ENCODE measurements at places on chromosomes 4 and X. TPM values are rescaled to one million over a fixed set of nuclear protein-coding genes. Genes with fewer than 3 reads are reported as not detected.

GRCh38 chr4:188941524-188942119 is 802.4 kb downstream of the TRIML1 start:
- DNase-seq: peak; percentile 72

Gene MTMR8
- 1.7 TPM for total RNA-seq

DNA sequence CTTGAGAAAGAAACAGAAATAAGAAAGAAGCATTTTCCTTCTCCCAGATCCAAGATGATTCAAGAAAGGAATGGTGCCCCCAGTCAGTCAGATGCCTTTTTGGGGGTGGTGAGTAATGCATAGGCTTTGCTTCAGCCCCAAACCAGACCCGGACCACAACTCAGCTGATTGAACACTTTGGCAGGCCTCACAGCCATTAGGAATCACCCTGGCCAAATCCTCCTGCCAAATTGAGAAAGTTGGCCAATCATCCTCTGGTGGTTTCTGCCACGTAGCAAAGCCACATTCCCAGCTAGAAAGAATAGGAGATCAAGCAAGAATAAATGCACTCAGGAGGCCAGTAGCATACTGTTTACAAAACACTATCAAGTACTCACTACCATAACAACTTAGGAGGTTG is 33.7 kb downstream of the FRMD7 start:
- DNase-seq: no peak

GRCh38 chr4:71867598-71867997 is 83.7 kb upstream of the GC start:
- no peak for DNase-seq

DNA sequence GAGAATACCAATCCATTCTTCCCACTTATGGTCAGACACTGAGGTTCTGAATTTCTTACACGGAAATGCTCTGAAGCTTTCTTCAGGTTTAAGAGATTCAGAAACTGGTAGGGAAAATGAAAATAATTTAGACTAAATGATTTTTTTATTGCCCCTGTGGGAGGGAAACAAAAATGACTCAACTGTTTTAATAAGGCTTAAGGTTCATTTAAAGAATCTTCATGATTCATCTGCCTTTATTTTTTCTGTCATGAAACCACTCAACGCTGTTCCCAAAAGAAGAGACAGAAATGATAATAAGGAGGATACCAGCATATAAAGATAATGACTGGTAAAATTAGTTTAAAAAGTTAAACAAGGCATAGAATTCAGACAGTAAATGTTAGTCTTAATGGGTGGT is 39.3 kb upstream of the FAM47B start:
- no peak for DNase-seq

Gene TRO
- 45.1 TPM for total RNA-seq

- no peak for DNase-seq
Measured at GRCh38 chr4:76012388-76012801, 5.1 kb upstream of the CXCL9 start.

DNA sequence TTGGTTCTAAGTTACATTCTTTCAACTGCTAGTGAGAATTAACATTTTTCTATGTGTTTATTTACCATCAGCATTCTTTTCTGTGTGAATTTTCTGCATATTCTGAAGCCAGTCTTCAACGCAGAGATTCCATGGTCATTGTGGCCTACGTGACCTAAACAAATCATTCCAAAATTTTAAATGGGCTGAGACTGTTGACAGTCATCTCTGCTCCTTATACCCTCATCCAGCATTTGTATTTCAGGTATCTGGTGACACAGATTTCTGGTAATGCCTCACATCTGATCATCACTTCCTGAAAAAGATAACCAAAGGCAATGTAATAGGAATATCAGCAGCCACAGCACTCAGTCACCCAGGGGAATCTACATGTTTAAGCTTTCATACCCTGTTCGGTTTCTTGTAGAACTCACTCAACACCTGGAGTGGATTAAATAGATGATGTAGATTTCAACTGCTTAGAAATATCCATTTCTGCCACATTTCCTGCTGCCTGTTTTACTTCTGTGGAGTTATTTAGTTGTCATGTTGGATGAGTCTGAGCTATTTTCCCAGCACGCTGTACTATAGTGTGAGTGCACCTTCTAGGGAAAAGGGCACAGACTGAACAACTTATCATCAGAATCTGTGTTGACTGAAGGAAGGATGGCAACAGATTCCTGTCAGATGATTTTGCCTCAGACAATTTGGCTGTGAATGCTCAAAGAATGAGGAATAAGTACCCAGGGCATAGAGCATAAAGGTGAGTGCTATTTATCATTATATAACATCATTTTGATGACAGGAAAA is 73.0 kb upstream of the HPGD start:
- no peak for DNase-seq

DNA sequence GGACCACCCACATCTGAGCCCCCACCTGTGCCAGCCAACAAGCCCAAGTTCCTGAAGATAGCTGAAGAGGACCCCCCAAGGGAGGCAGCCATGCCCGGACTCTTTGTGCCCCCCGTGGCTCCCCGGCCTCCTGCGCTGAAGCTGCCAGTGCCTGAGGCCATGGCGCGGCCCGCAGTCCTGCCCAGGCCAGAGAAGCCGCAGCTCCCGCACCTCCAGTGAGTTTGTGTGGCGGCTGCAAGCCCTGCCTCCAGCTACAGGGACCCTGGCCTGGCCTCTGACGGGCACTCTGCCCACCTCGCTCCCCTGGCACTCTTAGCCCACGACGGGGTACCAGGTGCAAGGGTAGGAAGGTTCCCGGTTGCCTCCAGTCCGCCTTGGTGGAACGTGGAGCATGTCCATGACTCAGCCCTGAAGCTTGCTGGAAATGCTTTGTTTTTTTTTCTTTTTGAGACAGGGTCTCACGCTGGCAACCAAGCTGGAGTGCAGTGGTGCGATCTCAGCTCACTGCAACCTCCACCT is 13.7 kb upstream of the ADD1 start:
- DNase-seq: no peak
